Choroid plexus epithelial cell (primary cell): ENCODE measurements at places on chromosomes 12 and 14.
A peak's percentile ranks its signal among the peaks of the same experiment; 100 is the strongest.

DNA sequence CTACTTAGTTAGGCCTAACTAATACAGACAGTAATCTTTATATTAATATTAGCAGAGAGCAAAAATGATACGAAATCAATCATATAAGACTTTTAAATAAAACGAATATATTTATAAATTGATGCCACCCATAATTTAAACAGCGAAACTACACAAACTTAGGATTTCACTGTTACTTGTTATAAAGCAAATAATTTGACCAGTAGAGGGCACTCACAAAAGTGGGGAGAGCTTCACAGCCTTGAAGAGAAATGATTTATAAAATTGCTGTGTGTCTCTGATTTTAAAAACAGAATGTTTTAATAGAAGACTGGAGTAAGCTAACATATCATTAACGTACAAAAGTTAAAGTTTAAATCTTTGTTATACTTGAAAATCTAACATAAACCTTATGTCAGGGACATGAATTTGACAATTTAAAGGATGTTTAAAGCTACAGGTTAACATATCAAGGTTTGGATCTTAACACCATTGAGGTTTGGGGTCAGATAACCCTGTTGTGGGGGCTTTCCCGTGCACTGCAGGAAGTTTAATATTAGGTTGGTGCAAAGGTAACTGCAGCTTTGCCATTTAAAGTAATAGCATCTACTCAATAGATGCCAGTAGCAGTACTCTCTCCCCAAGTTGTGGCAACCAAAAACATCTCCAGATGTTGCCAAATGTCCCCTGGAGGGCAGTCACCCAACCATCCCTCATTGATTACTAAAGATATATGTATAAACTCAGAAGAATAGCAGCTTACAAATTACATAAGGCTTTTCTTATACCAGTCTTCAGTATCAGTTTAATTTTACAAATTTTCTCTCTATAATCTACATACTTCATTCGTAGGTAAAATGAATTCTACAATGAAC, 9.3 kb downstream of the KRAS start:
- DNase-seq: peak; percentile 81

DNA sequence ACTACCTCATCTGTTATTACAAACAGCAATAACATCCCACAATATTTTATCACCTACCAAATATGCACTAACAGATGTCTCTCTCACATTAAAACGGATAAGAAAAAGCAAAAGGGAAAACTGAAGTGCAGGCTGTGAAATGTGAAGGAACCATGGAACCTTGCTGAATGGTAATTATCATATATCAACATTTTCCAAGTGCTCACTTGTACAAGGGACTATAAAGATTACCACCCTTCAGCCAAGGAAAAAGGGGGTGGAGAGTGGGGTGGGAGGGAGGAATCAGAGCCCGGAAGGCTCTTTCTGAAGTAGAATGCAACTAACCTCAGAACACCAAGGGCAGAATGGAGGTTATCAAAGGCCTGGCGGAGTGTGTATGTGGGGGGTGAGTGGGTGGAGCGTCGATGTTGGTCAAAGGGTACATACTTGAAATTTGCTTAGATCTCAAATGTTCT, 1.2 kb downstream of the SNX6 start:
- peak; percentile 23 for DNase-seq

- DNase-seq: peak; percentile 68
These were observed 113.7 kb upstream of the RTL1 start for GRCh38 chr14:101017209-101017608.

- DNase-seq: no peak
These were observed 85.7 kb downstream of the DUSP16 start for GRCh38 chr12:12476857-12477531.

GRCh38 chr14:68758301-68758700, 34.6 kb downstream of the ZFP36L1 start:
- no peak for DNase-seq

DNA sequence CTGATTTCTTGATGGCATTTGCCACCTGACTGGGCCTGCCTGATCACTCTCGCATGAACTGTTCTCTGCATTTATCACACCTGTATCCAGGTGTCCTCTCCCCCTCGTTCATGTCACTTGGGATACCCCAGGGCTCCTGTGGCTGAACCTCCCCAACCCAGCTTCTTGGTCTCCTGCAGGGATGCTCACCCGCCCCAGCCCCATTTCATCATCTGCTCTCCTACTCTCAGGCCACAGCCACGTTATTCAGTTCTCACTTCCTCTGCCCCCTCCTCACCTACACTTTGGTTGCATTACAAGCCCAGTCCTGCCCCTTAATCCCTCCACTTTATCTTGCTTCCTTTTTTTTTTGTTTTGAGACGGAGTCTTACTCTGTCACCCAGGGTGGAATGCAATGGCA, 35.5 kb downstream of the TMBIM6 start:
- no peak for DNase-seq

DNA sequence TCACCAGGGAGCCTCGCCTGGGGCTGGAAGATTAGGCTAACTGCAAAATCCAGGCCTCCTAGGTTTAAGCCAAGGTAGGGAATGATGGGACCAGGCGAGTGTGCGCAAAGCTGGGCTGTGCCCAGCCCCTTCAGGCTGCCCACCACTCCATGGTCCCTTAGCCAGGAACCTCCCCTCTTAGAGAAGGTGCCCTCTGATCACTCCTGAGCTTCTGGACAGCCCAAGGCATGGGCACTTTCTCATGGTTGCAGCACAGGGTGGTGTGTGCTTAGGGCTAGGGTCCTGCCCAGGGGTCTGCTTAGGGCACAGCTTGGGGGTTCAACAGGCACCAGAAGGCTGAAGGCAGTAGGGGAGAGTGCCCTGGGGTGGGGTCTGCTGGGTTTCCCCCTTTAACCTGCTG, 69.0 kb downstream of the PRIMA1 start:
- DNase-seq: no peak

GRCh38 chr12:13362260-13362841, 165.8 kb downstream of the EMP1 start:
- DNase-seq: peak; percentile 67

DNA sequence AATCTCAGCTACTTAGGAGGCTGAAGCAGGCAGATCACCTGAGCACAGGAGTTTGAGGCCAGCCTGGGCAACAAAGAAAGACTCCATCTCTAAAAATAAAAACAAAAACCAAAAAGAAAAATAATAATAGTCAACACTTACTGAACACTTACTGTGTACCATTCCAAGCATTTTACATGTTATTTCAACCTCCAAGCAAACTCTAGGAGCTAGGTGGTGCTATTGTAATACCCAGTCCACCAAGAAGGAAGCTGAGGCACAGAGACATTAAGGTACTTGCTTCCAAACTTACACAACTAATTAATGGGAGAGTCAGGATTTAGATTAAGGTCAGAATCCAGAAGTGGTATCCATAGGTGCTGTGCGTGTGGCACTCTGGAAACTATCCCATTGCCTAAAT, 13.7 kb upstream of the OR6J1 start:
- peak; percentile 90 for DNase-seq

GRCh38 chr14:100534528-100535286, 52.5 kb downstream of the BEGAIN start:
- DNase-seq: no peak
